Activated CD4-positive, alpha-beta memory T cell treated with anti-CD3 and anti-CD28 coated beads, Interleukin-2, amount 10 ng/mL, durations not matched to agents 7 days and 5 days (primary cell): ENCODE measurements at places on chromosomes 7 and 10.

GRCh38 chr10:77478247-77478961 lies 159.2 kb downstream of the KCNMA1 start:
- DNase-seq: no peak
- no peak overlapping the region for H3K4me3 ChIP-seq
- no peaks in the 10 kb centered on the region for H3K36me3 ChIP-seq

GRCh38 chr7:157514306-157514705 lies 177.5 kb downstream of the DNAJB6 start:
- no peak overlapping the region for H3K27ac ChIP-seq
- H3K4me3 ChIP-seq: no peak overlapping the region
- H3K4me1 ChIP-seq: no peaks in the 10 kb centered on the region
- H3K27me3 ChIP-seq: peaks cover 40% of the 10 kb centered on the region
- no peaks in the 10 kb centered on the region for H3K36me3 ChIP-seq

DNA sequence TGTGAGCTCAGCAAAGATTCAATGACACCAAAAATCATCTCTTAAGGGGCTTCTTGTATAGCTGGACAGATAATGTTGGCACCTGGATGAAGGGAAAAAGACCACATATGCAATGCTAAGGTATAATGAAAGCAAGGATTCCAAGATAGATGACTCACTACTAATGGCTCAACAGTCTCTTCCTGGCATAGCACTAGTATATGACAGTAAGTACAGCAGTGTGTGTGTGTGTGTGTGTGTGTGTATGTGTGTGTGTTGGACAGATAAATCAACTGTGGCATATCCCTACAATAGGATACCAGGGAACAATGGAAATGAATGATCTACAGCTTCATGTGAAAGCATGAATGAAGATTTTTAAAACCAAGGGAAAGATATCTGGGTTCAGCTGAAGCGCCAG lies 257.1 kb downstream of the SFMBT2 start:
- peaks cover 1% of the 10 kb centered on the region for H3K4me1 ChIP-seq
- peaks cover 9% of the 10 kb centered on the region for H3K36me3 ChIP-seq
- no peak overlapping the region for H3K4me3 ChIP-seq

GRCh38 chr7:108146070-108146842 lies 16.1 kb upstream of the LAMB4 start:
- peak; percentile 41 for DNase-seq
- H3K27me3 ChIP-seq: peaks cover 32% of the 10 kb centered on the region
- no peak overlapping the region for H3K27ac ChIP-seq
- no peaks in the 10 kb centered on the region for H3K4me1 ChIP-seq
- no peaks in the 10 kb centered on the region for H3K36me3 ChIP-seq

GRCh38 chr7:102976493-102976892 lies 63.7 kb downstream of the LRRC17 start:
- no peak overlapping the region for H3K4me3 ChIP-seq
- no peaks in the 10 kb centered on the region for H3K4me1 ChIP-seq
- no peaks in the 10 kb centered on the region for H3K36me3 ChIP-seq
- H3K27ac ChIP-seq: no peak overlapping the region

DNA sequence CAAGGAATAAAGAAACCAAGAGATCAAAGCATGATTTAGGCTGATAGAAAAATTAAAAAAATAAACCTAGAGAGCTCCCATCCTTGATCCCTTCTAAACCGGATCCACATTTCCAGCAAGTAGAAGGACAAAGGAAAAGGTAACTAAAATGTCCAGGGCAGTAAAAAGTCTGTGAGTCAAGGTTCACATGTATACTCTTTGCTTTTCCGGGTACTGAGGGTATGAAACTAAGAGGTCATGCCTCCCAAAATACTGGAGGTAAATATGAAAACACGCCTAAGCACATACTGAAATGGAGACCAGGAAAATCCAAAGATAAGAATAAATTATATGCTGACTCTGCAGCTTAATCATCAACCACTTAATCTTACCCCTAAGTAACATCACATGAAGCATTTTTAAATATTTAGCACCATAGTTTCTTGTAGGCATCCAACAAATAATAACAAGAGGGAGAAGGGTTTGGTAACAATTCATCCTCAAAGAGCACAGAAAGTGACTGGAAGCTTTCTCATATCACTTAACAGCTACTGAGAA lies 35.4 kb downstream of the JAZF1 start:
- H3K4me3 ChIP-seq: no peak overlapping the region
- H3K27me3 ChIP-seq: peaks cover 8% of the 10 kb centered on the region
- H3K36me3 ChIP-seq: peaks cover 5% of the 10 kb centered on the region
- DNase-seq: no peak
- no peak overlapping the region for H3K27ac ChIP-seq
- peaks cover 8% of the 10 kb centered on the region for H3K4me1 ChIP-seq

DNA sequence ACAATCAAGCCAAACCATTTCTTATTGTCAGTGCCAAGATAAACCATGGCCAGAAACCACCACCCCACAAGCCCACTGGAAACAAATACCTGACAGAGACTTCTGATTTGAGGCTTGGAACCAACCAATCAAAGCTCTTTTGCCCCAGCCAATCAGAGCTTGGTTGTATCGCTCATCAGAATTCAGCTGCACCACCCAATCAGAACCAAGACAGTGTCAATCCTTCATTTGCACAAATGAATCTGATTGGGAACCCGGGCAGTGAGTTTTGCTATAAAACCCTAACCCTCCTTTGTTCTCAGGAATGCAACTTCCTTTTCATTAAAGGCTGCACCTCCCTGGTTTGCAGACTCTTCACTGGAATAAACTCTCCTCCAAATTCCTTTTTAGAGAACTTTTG lies 87.4 kb downstream of the ELAPOR2 start:
- H3K4me1 ChIP-seq: no peaks in the 10 kb centered on the region
- no peaks in the 10 kb centered on the region for H3K36me3 ChIP-seq
- H3K27ac ChIP-seq: no peak overlapping the region

GRCh38 chr7:77746824-77747165 lies 50.5 kb downstream of the RSBN1L start:
- peaks cover 2% of the 10 kb centered on the region for H3K4me1 ChIP-seq
- peaks cover 42% of the 10 kb centered on the region for H3K36me3 ChIP-seq
- H3K27ac ChIP-seq: no peak overlapping the region
- DNase-seq: no peak

DNA sequence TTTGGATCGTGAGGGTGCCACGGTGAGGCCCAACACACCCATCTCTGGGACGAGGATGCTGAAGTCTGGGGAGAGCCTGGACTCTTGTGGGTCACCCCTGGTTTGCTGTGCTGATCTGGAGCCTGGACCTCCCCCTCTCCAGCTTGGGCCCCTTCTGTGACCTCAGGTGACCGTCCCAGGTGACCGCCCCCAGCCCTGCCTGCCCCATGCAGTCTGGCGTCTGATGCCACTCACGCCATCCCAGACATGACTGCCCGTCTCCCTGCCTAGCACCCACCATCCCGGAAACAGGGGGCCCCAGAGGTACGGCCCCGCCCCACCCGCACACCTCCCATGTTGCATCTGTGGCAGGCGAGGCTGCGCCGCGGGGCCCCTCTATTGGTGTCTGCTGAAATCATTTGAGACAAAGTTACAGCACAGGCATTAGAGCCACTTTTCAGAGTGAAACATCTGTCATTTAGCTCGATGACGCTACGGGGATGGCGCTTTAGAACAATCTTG lies 21.1 kb downstream of the UNCX start:
- H3K27me3 ChIP-seq: peaks cover 31% of the 10 kb centered on the region
- H3K4me1 ChIP-seq: no peaks in the 10 kb centered on the region
- DNase-seq: no peak
- no peak overlapping the region for H3K4me3 ChIP-seq
- H3K27ac ChIP-seq: no peak overlapping the region

GRCh38 chr7:112566442-112567324 lies 85.9 kb downstream of the LSMEM1 start:
- no peak overlapping the region for H3K4me3 ChIP-seq
- no peaks in the 10 kb centered on the region for H3K36me3 ChIP-seq
- H3K4me1 ChIP-seq: no peaks in the 10 kb centered on the region
- H3K27ac ChIP-seq: no peak overlapping the region

- no peak overlapping the region for H3K27ac ChIP-seq
- no peaks in the 10 kb centered on the region for H3K27me3 ChIP-seq
- H3K4me3 ChIP-seq: no peak overlapping the region
- H3K4me1 ChIP-seq: no peaks in the 10 kb centered on the region
- H3K36me3 ChIP-seq: no peaks in the 10 kb centered on the region
Measured at GRCh38 chr7:3995187-3995586, 686.9 kb upstream of the FOXK1 start.

DNA sequence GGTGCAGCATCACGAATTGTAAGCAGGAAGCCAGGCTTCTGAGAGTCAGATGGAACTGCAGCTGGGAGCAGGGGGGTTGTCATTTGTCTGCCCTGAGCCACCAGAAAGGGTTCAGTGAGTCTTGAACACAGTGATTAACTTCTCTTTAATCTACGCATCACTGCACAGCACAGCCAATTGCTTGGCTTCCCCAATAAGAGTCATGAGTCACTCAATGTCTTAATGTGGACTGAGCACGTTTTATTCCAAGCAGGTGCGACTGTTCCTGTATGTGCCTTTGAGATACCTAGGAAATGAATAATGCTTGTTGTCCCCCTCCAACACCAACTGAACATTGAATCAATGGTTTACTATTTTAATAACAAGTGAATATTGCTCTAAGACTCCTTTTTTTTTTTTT lies 26.0 kb upstream of the PLEKHA1 start:
- no peaks in the 10 kb centered on the region for H3K4me1 ChIP-seq
- no peak overlapping the region for H3K4me3 ChIP-seq
- H3K27me3 ChIP-seq: peaks cover 10% of the 10 kb centered on the region

DNA sequence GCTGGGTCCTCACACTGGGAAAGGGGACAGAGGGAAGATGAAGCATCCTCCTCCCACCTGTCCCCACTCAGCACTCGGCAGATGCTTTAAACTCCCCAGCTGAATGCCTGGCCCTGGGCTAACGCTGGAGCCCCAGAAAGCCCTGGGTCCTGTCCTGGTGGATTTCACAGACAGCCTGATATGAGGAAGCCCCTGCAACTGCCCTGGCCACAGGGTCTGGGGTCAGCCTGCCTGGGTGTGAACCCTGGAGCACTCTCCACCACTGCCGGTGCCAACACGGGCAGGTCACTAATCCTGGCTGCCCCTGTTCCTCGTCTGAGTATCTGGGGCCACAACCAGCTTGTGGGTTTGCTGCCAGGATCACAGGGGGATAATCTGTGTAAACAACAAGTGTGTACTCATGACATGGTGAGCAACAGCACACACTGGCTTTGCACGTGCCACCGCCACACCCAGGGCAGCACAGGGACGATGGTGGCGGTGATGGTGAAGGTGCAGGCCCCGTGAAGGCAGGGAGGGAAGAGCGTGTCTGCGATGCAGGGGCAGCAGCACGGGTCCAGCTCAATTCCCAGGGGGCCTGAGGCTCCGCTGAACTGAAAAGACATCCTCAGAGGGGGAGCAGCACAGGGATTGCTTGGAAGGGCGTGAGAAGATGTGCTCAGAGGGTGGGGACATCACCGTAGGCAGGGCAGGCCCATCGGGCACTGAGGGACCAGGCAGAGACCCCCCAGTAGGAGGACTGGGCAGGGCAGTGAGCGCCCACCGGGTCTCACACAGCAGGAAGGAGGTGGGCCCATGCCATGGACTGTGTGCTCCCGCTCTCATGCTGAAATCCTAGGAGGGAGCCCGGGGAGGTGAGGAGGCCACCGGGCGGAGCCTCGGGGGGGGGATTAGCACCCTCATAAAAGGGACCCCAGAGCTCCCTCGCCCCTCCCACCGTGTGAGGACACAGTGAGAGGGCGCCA lies 238.7 kb downstream of the MAD1L1 start:
- no peaks in the 10 kb centered on the region for H3K36me3 ChIP-seq
- no peak overlapping the region for H3K4me3 ChIP-seq
- DNase-seq: no peak
- H3K4me1 ChIP-seq: no peaks in the 10 kb centered on the region
- no peaks in the 10 kb centered on the region for H3K27me3 ChIP-seq
